Bronchial epithelial cell (primary cell): ENCODE measurements at places on chromosomes 6 and 20. TPM values are rescaled to one million over a fixed set of nuclear protein-coding genes. Genes with fewer than 3 reads are reported as not detected.

DNA sequence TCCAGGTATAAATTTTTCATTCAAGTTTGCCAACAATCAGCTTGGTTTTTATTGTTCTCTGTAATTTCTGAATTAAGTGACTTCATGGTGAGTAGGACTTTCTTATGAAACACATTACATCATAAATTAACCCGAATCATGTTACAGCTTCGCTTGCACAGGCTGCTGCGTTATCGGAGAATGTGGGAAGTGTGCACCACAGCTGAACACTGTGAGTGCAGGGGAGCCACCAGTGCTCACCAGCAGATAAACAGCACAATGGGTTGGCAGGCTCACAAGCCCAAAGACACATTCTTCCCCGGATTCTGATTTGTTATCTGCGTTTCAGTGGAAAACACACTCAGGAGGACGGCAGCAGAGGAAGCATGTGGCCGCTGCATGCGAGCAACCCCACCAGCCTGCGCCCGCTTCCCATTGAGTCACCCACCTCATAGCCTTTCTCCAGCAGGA, 121.1 kb downstream of the GMDS start:
- DNase-seq: peak; percentile 39

GRCh38 chr6:87806635-87807034, 104.6 kb upstream of the AKIRIN2 start:
- DNase-seq: no peak

- DNase-seq: no peak
Observed at GRCh38 chr20:62780204-62780603, 16.1 kb upstream of the MRGBP start.

GRCh38 chr6:107571354-107571753, 81.4 kb downstream of the SOBP start:
- peak; percentile 32 for DNase-seq

DNA sequence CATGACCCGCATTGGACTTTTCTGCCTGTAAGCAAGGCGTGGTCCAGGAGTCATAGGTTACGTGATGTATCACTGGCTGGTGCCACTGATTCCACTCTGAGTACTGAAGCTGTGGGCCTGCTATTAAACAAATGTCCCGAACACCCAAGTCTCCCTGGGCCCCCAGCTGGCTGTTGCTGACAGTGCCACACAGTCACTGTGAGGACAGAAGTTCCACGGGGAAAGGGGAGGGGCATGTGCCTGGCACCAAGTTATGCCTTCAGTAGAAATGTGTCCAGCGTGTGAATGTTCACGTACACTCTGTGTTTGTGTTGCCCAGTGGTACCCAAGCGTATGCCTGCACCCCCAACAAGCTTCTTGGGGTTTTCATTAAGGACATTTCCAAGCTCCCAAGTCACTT, 171.4 kb upstream of the QKI start:
- no peak for DNase-seq

- DNase-seq: no peak
Observed at GRCh38 chr6:25014369-25014768, 78.6 kb upstream of the RIPOR2 start.

DNA sequence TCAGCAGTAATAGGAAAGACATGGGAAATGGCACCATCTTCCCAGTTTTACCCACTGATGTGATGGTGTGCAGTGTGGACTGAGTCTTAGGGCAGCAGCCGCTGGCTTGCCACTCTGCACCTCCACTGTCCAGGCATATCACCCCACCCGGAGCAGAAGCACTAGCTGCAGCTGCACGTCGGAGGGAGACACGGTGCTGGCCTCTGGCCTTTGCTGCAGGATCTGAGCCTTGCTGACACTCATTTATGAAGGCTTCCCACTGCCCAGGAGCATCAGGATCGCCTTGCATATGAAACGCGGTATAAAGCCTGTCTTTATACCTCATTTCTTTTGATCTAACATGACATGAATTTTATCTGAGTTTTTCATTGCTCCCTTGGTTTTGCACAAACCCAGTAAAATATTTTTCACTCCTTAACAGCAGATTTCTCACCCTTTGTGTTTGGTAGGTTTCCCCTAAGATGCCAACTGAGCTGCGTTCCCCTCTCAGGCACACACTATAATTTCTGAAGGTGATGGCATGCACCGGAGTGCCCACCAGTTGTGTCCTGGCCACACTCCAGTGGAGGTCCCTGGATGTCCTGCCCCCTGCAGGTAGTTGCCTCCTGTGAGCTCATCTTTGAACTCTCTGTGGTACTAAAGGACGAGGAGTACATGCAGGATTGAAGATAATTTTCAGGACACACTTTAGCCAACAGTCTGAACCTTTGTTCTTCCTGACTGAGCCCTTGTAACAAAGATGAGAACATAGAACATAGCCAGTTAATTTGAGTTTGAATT, 9.0 kb upstream of the EXOC2 start:
- no peak for DNase-seq

DNA sequence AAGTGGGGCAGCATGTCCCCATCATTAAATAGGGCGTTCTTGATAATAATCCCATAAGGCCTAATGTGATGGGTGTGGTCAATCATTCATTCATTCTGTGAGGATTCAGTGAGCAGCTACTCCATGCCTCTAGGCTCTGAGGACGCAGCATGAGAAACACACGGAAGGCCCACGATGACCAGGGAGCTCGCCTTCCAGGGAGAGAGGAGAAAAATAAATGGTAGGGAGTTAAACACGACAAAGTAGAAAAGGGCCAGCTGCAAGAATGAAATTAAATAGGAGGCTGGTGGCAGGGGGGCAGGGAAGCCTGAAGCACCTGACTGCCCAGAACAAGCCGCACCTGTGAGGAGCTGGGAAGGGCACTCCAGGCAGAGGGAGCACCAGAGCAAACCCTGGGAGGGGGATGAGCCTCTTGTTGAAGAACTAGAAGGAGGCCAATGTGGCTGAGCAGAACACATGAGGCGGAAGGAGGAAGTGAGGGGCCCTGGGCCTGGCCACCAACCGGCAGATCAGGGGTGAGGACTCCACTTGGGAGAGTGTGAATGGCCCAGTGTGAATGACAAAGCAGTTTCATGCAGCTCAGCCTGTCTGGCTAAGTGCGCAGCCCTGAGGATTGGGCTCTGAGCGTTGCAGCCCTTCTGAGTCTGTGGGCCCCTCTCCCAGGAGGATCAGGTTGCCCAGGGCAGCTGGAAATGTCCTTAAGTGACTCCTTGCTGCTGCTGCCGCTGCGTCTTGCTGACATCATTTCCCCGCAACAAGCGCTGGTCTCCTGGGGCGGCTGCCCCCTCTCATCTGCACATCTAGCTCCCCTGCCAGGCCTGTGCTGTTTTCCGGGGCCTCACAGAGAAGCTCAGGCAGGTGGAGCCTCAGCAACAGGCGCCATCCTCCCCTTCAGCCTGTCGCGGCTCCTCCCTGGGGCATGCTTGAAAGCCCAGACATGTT, 99.9 kb downstream of the CDH26 start:
- peak; percentile 7 for DNase-seq

- peak; percentile 54 for DNase-seq
Observed at GRCh38 chr6:123489589-123489988, 147.2 kb downstream of the TRDN start.

- peak; percentile 100 for DNase-seq
Observed at GRCh38 chr20:11117808-11118528, 444.2 kb upstream of the JAG1 start.

- no peak for DNase-seq
Observed at GRCh38 chr6:113598786-113599185, 258.4 kb upstream of the MARCKS start.

- DNase-seq: no peak
Observed at GRCh38 chr6:49662892-49663261, 26.2 kb upstream of the RHAG start.

GRCh38 chr6:35079311-35080000, 61.7 kb downstream of the TCP11 start:
- DNase-seq: no peak

DNA sequence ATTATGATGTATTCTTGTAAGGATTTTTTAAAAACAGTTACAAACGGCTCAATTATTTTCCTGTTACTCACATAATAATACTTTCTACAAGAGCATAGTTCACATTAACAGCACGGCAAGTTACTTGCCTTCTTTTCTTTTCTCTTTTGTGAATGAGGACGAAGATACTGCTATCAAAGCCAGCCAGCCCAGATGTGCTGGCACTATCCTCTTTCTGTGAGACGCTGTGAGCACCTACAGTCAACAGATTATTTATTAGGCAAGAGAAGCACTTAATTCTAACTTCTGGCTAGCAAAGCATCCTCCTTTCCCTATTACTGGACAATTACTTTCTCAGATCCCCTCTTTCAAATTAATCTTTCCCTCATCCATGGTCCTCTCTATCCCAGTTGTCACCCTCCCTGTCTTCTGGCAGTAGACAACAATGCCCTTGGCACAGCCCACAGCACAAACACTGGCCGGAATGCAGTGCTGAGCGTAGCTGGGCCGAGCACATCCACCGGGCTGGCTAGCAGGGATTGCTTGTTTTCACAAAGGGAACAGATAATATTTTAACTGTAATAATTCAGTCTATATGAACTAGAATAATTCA, 262.1 kb downstream of the FOXC1 start:
- DNase-seq: no peak

- no peak for DNase-seq
Observed at GRCh38 chr6:113870917-113871316, 13.8 kb downstream of the MARCKS start.

DNA sequence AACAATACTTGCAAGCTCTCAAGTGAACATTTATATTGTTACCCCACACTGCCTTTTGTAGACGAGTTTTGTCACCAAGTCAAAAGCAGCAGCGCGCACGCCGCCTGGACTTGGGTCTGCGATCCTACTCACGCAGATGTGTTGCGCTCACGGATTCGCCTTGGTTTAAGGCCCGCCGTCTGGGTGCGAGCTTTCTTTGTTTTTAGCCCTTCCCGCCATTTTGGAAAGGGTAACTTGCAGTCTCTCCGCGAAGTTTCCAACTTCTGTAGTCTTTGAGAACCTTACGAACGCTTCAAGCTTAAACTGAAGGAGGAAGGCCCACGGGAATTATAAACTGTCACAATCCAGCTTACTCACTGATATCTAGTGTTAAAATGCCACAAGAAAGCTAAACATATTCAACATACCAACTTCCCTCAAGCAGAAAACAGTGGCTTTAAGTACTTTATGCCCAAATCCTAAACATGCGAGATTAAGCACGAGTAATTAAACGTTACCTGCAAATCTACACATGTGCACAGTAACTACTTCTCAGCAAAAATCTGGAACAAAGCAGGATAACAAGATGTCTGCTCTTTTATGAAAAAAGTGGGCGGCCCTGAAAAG, 80.4 kb upstream of the BTN3A2 start:
- peak; percentile 43 for DNase-seq

DNA sequence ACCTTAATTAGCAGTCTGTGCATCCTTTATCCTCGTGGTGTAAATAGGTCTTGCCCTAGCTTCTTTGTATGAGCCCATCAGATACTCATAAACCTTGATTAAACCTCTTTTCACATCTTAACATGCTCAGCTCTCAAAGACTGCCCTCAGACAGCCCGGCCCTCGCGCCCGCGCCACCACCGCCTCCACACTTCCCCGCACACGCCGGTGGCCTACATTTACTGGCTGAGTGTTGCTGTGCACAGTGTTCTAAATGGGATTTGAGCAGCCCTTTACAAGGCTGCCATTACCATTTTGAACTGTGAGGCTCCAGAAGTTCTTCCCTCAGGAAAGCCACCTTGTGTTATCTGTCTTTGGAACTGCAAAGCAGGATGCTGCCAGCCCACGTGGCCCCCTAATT, 63.0 kb upstream of the INSM1 start:
- no peak for DNase-seq

GRCh38 chr20:57257701-57258453, 8.6 kb downstream of the BMP7 start:
- DNase-seq: no peak

GRCh38 chr6:42777126-42777822, 4.6 kb upstream of the BICRAL start:
- peak; percentile 25 for DNase-seq

GRCh38 chr6:3022765-3023662, 23.3 kb downstream of the NQO2 start:
- no peak for DNase-seq

- no peak for DNase-seq
Observed at GRCh38 chr6:27891320-27891875, 20.8 kb downstream of the OR2B2 start.

GRCh38 chr6:53484476-53485280, 60.2 kb downstream of the GCLC start:
- peak; percentile 62 for DNase-seq

- peak; percentile 64 for DNase-seq
Observed at GRCh38 chr6:22471132-22471690, 98.2 kb upstream of the HDGFL1 start.

DNA sequence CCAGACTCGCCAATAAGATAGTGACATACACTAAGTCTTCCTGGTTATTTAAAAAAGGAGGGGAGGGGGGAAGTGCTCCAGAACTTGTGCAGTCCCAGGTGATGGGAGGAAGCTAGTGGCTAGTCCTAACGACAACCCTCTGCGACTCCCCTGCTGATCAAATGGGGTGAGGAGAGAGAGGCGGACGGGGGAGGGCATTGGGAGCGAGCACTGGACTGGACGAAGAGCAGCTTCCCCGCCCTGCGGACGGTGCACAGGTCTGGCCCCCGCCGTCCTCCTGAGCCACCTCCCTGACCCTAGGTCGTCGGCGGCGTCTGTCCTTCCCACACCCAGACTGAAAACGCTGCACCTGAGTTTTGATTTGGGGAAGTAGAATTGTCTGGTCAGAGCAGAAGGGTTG, 2.2 kb upstream of the OLIG3 start:
- DNase-seq: no peak

GRCh38 chr6:25628471-25629197, 23.4 kb upstream of the SCGN start:
- DNase-seq: no peak

GRCh38 chr6:125193208-125193607, 39.6 kb downstream of the TPD52L1 start:
- DNase-seq: peak; percentile 89

DNA sequence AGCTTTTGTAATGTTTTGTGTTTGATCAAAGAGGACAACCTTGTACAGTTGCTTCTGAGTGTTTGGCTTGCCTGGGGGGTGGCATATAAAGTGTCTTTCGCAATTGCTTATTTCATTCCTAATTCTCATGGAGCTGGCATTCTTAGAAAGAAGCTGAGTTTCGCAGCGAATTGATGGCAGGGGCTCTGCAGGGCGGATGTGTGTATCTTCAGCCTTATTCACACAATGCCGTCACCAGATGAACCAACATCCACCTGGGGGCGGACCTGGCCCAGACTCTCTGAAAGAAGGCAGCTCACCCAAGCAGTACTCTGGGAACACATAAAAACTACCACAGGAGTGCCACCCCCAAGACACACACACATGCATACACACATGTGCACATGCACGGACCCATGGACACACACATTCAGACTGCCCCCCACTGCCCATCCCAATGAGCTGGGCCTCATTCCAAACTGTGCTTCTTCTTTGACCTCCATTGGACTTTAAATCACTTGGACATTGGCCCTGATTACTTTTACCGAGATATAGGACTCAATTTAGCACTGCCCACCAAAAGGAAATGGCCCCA, 55.4 kb upstream of the FOXQ1 start:
- no peak for DNase-seq

GRCh38 chr6:73394577-73395354, at the start of gene DDX43:
Gene DDX43, plus strand, starts transcription at chr6:73394828. Its CDS starts 78 bp downstream, at chr6:73394906.
- DNase-seq: peak; percentile 15

CYP24A1 gene
- 6.9 and 8.7 TPM in 2 replicates for total RNA-seq

AVP gene
- not detected in 2 replicates for total RNA-seq

CNR1 gene
- total RNA-seq: under 0.01 and 0.13 TPM in 2 replicates

MRS2 gene
- 16.4 and 24.0 TPM in 2 replicates for total RNA-seq

ADGRG6 gene
- total RNA-seq: 12.4 and 20.1 TPM in 2 replicates

HEY2 gene
- 0.13 TPM in 1 of 2 replicates, not detected in the other for total RNA-seq
